ENCODE measurements at places on chromosomes 16 and 17.

- no peak for DNase-seq
These were observed 42.0 kb upstream of the NFAT5 start for GRCh38 chr16:69523566-69524305.

- peak; percentile 35 for DNase-seq
These were observed 511 bp upstream of the LIG3 start for GRCh38 chr17:34979650-34980352.

DNA sequence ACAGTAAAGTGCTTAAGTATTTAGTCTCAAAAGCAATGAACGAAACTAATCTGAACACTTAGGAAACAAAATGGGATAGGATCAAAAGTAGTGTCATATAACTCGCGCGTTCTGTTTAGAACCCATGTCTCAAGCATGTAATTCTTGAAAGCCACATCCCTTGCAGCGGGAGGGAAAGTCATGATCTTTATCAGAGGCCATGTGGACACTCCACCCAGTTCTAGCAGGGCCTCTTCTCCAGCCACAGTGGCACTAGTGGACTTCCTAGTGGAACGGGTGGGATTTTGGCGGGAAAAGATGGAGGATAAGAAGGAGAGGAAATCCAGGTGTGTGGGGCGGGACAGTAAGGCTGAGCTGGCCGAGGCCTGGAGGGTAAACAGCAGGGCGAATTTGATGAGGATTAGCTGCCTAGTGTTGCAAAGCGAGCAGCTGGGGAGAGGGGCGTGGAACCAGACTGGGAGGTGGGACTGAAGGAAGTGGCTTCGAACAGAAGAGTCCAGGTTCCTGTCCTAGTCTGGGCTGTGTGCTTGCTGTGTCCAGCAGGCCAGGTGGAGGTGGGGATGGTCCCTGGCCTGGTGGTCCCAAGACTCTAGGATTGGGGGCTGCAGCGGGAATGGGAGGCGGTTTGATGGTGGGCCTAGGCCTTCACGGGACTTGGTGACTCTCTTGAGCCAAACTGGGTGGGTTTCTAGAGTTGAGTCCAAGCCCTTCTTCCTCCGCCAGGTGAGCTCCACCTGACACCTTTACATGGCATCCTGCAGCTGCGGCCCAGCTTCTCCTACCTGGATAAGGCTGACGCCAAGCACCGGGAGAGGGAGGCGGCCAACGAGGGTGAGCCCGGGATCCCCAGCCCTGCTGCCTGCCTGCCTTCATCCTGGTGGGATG, 15.9 kb downstream of the POLR3E start:
- DNase-seq, result no peak

DNA sequence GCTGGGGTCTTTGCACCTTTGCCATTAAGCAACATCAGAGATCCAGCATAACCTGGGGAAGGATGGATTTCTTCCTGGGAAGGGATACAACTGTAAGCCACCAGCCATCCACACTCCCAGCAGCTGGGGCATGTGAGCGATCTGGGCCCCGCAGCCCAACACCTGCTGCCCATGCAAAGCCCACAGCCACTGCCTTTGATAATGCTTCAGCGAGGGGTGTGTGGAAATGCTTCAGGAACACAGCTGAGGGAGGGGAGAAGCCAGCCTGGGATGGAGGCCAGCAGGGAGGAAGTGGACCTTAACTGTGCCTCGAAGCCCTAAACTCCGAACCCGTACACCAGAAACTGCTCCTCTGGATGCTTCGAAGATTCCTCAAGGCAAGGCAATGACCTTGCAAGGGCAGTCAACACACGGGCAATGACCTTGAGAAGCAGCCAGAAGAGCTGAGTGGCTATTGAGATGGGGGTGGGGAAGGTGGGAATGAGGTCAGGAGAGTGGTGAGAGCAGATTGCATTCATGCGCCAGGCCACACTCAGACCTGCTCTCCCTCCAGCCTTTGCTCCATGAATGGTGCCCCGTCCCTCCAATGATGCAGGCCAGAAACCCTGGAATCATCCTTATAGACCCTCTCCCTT, 49.1 kb downstream of the KATNIP start:
- DNase-seq, result no peak

GRCh38 chr17:10585529-10585928, 36.1 kb upstream of the MYH2 start:
- no peak for DNase-seq

GRCh38 chr17:80692931-80693467, 148.4 kb downstream of the RPTOR start:
- no peak for DNase-seq

- DNase-seq, result peak; percentile 81
These were observed 191.1 kb upstream of the CIBAR2 start for GRCh38 chr16:85303354-85303883.

Data from NAMALWA (cell line).